Naive thymus-derived CD8-positive, alpha-beta T cell (primary cell): ENCODE measurements at places on chromosomes 11 and 22.

- no peaks in the 10 kb centered on the region for H3K36me3 ChIP-seq
- no peak overlapping the region for H3K4me3 ChIP-seq
Measured at GRCh38 chr11:70577948-70578347, 179.6 kb downstream of the CTTN start.

DNA sequence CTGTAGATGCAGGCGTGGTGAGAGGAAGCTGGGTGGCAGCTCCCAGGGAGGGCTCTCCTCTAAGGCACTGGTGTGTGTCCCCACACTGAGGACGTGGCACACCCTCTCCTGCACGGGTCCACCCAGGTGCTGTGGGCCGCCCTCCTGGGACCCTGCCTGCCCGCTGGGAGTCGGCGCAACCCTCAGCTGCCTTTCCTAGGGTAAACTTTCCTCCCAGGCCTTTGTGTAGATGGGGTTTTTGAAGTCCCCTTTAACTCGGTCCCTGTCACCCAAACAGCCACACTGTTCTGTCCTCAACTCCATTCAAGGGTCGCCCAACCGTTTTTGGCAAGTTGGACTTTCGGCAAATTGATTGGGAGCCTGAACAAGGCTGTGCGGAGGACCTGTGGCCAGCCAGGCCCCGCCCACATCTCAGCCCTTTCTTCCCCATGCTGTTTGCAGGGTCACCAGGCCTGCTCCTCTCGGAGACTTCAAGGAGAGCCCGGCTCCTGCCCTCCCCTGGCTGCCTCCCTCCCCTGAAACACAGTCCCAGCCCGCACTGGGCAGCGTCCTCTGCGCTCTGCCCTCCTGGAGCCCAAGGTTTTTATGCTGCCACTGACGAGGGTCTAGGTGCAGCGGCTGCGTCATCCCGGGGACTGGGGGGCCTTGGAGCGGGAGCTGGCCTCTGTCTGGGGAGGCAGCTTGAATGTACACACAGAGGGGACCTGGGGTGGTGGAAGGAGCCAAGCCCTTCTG lies 1126.2 kb downstream of the BRD1 start:
- DNase-seq: no peak
- no peaks in the 10 kb centered on the region for H3K36me3 ChIP-seq

DNA sequence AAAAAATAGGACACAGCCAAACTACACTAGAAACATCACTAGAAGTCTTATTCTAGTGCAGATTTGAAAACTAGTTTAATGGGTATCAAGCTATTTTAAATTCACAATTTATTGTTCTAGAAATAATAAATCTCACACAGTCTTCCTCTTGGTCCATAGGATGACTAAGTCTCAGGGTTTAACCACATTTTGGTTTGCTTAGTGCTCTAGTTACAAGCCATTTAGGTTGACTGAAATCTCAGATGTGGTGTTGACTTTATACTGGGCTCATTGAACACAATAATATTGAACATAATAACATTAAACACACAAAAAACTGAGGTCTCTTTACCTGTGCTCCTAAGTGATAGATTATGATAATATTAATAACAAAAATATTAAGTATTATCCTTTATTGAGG lies 760.3 kb upstream of the CCDC179 start:
- H3K4me3 ChIP-seq: no peak overlapping the region
- H3K36me3 ChIP-seq: no peaks in the 10 kb centered on the region
- no peak overlapping the region for H3K27ac ChIP-seq

DNA sequence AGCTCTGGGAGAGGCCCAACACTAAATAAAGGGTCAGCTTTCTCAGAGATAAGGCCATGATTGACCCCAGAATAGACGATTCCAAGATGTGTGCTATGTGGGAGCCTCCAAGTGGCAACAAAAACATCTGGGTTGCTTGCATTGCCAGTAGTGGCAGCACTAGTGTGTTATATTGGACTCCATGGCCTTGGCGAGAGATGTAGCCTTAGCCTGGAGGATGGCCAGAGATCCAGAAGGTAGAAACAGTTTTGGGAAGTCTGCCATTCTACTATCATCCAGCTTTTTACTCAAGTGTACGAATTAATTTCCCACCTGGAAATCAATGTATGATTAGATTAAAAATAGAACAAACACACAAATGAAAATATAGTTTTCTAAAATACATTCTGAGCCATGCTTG lies 3.0 kb downstream of the OR8D4 start:
- no peaks in the 10 kb centered on the region for H3K36me3 ChIP-seq
- H3K4me1 ChIP-seq: no peaks in the 10 kb centered on the region
- DNase-seq: no peak
- peaks cover 6% of the 10 kb centered on the region for H3K27me3 ChIP-seq

GRCh38 chr11:66523611-66524010 lies 13.2 kb downstream of the BBS1 start:
- H3K27me3 ChIP-seq: no peaks in the 10 kb centered on the region
- no peak for DNase-seq
- no peak overlapping the region for H3K4me3 ChIP-seq
- no peaks in the 10 kb centered on the region for H3K4me1 ChIP-seq
- peaks cover 52% of the 10 kb centered on the region for H3K36me3 ChIP-seq

DNA sequence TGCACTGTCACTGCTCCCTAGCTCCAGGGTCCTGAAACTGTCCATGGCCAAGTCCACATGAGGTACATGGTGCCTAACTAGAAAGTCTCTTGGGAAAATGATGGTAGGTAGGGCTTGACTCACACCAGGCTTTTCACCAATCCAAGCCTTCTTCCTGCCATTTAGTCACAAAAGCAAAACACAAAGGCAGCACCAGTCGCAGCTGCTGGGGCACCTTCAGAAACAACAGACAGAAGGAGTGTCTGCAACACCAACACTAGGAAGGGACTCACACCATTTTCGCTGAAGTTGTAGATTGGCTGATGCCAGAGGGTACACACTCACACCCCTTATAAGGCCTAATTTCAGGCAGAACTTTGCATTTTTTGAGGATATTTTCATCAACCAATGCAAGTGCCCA lies 55.7 kb downstream of the SYTL2 start:
- H3K27me3 ChIP-seq: peaks cover 2% of the 10 kb centered on the region
- no peaks in the 10 kb centered on the region for H3K36me3 ChIP-seq
- DNase-seq: no peak
- H3K4me3 ChIP-seq: peak overlapping the region; percentile 71
- H3K4me1 ChIP-seq: peaks cover 50% of the 10 kb centered on the region
- H3K27ac ChIP-seq: peak overlapping the region; percentile 80

- no peak overlapping the region for H3K27ac ChIP-seq
- no peak for DNase-seq
- H3K4me1 ChIP-seq: peaks cover 38% of the 10 kb centered on the region
- no peak overlapping the region for H3K4me3 ChIP-seq
Measured at GRCh38 chr11:33273656-33274055, 16.5 kb downstream of the HIPK3 start.

DNA sequence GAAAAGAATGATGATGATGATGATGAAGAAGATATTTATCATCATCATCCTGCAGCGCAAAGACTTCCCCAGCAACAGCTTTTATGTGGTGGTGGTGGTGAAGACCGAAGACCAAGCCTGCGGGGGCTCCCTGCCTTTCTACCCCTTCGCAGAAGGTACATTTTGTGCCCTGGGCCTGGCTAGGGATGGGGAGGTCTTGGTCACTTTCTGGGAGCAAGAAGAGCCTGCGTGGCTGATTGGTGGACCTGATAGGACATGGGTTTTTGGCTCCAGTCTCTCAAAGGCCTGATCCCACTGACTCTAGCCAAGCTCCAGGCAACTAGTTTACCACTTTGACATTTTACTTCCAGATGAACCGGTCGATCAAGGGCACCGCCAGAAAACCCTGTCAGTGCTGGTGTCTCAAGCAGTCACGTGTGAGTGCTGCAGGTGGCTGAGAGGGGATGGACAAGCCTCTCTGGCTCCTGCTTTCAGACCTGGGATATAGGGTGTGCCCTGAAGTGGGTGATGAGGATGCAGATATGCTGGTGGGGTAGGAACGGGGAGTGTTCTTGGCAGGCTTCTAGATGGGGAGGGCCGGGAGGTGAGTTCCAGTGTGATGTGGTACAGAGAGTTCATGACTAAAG lies 5.3 kb downstream of the SIDT2 start:
- peaks cover 2% of the 10 kb centered on the region for H3K36me3 ChIP-seq
- DNase-seq: no peak
- H3K27me3 ChIP-seq: no peaks in the 10 kb centered on the region

DNA sequence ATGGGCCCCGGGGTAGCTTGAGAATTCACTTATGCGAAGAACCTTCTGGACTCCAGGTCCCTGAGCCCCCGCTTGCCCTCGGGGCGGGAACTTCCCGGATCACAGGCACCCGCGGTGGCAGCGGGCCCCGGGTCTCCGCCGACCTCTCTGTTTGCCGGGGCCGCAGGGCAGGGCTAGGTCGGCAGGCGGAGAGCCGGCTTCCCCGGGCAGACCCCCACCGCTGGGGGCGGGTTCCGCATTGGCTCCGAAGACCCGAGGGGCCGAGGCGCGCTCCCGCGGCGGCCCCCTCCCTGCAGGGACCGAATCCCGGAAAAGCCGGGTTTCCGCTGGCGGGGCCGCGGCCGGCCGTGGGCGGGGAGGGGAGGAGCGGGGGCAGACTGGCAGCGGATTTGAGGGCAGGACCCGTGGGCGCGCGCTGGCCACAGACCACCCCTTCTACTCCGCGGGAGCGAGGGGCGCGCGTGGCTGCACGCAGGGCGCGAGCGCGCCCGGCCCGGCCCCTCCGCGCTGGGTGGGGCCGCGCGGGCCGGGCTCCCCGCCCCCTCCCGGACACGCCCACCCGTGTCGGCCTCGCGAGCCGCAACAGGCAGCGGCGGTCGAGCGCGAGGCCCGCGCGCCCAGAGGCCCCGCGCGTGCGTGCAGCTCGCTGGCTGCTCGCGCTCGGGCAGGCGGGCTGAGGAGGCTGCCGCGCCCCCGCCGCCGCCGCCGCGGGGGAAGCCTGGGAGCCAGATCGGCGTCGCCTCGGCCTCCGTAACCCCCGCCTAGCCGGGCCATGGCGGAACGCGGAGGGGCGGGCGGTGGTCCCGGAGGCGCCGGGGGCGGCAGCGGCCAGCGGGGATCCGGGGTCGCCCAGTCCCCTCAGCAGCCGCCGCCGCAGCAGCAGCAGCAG lies at the start of gene PACS1:
Gene PACS1 (plus strand): TSS at position 558 of the 889 bp plus-strand sequence. CDS start 215 bp downstream, at position 773.
- H3K4me1 ChIP-seq: peaks cover 56% of the 10 kb centered on the region
- H3K27ac ChIP-seq: peak within 1 kb of the TSS; percentile 91
- DNase-seq: peak; percentile 82
- peaks cover 14% of the 10 kb centered on the region for H3K36me3 ChIP-seq

DNA sequence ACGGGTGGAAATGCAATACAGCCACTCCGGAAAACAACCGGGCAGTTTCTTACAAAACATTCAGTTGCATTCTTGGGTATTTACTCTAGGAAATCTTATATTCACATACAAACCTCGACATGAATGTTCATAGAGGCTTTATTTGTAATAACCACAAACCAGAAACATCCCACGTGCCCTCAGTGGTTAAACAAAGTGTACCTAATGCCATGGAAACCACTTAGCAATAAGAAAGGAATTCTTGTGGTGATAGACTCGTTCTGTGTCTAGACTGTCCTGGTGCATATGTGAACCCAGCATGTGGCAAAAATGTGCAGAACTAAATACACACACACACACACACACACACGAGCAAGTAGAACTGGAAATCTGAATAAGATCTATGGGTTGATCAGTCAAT lies 1073.3 kb downstream of the TBC1D22A start:
- H3K4me3 ChIP-seq: no peak overlapping the region
- DNase-seq: no peak
- no peaks in the 10 kb centered on the region for H3K36me3 ChIP-seq
- no peak overlapping the region for H3K27ac ChIP-seq

GRCh38 chr11:17469998-17470397 lies 6.6 kb downstream of the ABCC8 start:
- H3K36me3 ChIP-seq: no peaks in the 10 kb centered on the region
- H3K27me3 ChIP-seq: peaks cover 35% of the 10 kb centered on the region
- H3K4me3 ChIP-seq: no peak overlapping the region
- no peak for DNase-seq
- H3K27ac ChIP-seq: no peak overlapping the region

- peaks cover 14% of the 10 kb centered on the region for H3K4me1 ChIP-seq
- peak overlapping the region; percentile 74 for H3K4me3 ChIP-seq
- H3K27me3 ChIP-seq: peaks cover 26% of the 10 kb centered on the region
- no peaks in the 10 kb centered on the region for H3K36me3 ChIP-seq
Measured at GRCh38 chr22:16601437-16602223, 9.0 kb upstream of the CCT8L2 start.

DNA sequence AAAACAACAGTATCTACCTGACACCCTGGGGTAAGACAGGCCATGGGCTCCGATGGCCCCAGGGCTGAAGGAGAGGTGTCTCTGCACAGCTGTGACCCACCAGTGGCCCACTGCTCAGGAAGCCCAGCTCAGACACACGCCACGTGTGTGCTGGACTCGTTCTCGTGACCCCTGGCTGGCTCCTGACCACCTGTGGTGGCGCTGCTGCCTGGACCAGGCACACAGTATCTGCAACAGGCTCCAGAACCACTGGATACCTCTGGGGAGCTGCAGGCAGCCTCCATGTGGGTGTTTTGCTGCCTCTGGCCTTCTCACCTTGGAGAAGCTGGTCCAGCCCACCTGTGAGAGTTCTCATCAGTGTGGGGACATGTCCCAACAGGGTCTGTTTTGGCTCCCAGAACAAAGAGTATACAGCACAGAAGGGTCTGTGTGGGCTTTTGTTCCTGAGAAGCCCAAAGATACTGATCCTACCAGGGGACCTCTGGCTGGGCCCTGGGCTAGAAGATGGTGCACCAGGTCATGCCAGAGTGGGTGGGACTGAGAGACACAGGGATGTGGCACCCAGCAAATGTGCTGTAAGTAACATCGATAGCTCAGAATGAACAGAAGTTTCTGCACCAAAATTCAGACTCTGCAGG lies 21.7 kb upstream of the SERPIND1 start:
- no peak for DNase-seq
- no peaks in the 10 kb centered on the region for H3K27me3 ChIP-seq
- peaks cover 3% of the 10 kb centered on the region for H3K36me3 ChIP-seq
- H3K4me3 ChIP-seq: no peak overlapping the region
- peaks cover 17% of the 10 kb centered on the region for H3K4me1 ChIP-seq
- H3K27ac ChIP-seq: no peak overlapping the region

GRCh38 chr11:117713538-117713991 lies 83.5 kb downstream of the DSCAML1 start:
- no peaks in the 10 kb centered on the region for H3K4me1 ChIP-seq
- DNase-seq: no peak
- H3K4me3 ChIP-seq: no peak overlapping the region

GRCh38 chr11:1772270-1773130 lies 8.8 kb upstream of the CTSD start:
- peaks cover 2% of the 10 kb centered on the region for H3K36me3 ChIP-seq
- peaks cover 14% of the 10 kb centered on the region for H3K4me1 ChIP-seq
- H3K27me3 ChIP-seq: no peaks in the 10 kb centered on the region
- H3K4me3 ChIP-seq: peak overlapping the region; percentile 65
- peak overlapping the region; percentile 19 for H3K27ac ChIP-seq

DNA sequence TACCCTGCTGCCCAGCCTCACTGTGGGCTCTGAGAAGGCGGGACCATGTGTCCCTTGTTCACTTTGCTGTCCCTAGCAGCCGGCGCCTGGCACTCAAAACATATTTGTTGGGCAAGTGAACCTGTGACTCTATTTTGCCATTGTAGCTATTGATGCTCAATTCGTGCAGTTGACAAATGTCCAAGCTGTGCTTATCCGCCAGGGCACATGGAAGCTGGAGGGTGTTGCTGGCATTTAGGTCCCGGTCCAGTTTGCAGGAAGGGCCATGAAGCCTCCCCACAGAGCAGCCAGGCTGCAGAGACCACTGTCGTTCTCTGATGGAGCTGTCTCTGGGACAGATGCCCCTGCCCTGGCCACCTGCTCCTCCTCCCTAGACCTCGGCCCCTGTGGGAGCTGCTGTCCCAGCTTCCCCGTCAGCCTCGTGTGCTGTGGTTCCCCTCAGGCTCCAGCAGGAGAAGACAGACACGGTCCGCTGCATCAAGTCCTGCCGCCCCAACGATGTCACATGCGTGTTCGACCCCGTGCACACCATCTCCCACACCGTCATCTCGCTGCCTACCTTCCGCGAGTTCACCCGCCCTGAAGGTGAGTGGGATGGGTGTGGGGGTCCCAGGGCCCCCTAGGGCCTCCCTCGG lies 71.5 kb downstream of the FBLN1 start:
- DNase-seq: no peak
- no peak overlapping the region for H3K27ac ChIP-seq
- no peak overlapping the region for H3K4me3 ChIP-seq
